ENCODE measurements at places on chromosomes 3 and 15.

DNA sequence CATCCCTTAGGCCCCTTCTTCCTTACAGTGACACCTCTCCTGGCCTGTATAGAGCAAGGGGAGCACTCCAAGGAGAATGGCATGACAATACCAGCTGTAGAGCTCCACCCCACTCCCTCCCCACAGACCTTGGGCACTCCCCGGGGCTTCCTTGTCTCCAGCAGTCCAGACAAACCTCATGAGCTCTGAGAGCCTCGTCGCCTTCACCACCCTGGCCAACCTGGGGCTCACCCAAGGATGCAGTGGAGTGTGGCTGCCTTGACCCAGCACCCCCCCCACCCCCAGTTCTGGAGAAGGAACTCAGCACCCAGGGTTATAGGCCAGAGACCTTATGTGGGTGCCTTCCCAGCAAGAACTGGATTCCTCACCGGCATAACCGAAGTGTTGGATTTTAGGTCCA lies 7.4 kb upstream of the SLCO2A1 start:
- no peak for DNase-seq

DNA sequence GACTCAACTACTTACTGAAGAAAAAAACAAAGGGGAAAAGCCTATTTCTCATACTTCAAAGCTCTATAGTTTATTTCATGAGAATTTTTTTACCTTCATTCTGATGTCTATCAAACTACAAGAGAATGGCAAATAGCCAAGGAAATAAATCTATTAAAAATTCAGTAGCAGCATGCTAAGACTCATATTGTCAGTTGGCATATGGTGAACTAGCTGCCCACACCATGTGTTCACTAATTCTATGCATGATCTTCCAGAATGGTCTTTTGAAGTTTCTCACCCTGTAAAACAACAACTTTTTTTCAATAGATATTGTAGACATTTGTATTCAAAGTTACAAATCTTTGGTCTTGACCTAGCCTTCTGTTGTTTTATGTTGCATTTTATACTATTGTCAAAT lies 386.2 kb downstream of the RSL24D1 start:
- no peak for DNase-seq

DNA sequence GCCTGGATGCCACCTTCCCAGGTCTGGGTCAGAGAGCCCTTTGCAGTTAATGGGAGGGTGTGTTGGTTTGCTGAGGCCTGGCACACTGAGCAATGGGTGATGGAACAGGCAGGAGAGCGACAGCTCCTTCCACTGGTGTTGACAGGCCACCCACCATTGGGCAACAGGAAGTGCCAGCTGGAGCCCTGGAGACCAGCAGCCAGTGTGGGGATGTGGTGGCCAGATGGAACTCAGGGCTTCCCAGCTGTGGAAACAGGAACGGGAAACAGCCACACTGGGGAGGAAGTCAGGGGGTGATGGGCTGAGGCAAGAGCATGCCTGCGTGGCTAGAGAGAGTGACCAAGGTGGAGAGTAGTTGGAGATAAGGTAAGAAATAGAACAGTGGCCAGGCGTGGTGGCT lies 9.3 kb downstream of the PSTPIP1 start:
- no peak for DNase-seq

DNA sequence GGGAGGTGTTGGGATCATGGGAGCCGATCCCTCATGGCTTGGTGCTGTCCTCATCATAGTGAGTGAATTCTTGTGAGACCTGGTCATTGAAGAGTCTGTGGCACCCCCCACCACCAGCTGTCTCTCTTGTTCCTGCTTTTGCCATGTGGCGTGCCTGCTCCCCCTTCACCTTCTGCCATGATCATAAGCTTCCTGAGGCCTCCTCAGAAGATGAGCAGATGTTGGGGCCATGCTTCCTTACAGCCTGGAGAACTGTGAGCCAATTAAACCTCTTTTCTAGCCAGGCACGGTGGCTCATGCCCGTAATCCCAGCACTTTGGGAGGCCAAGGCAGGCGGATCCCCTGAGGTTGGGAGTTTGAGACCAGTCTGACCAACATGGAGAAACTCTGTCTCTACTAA lies 37.0 kb upstream of the CGNL1 start:
- no peak for DNase-seq

DNA sequence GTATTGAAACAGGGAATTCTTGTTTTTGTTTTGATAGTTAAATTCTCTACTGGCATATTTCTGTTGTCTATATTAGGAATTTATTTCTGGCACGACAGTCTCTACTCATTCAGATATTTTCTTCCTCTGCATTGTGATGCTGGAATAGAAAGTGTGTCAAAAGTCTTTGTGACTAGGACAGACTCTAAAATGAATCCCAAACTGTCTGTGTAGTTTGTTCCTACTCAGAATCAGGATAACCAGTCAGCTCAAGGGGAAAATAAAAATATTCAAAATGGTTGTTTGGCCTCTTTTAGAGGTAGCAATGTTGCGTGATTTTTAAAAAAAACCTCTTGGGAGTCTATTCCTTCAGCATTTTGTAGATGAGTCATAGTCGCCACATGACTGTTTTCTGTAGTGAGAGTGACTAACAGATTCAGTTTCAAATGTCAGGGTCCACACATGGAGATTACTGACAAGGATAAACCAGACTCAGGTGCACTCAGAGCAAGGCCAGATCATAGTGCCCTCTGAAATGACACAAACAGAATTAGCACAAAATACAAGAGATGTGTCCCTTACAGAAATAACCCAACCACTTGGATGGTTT lies 13.1 kb downstream of the SLC7A14 start:
- DNase-seq: no peak

- DNase-seq: no peak
Observed at GRCh38 chr3:188937389-188937788, 234.4 kb upstream of the TPRG1 start.

DNA sequence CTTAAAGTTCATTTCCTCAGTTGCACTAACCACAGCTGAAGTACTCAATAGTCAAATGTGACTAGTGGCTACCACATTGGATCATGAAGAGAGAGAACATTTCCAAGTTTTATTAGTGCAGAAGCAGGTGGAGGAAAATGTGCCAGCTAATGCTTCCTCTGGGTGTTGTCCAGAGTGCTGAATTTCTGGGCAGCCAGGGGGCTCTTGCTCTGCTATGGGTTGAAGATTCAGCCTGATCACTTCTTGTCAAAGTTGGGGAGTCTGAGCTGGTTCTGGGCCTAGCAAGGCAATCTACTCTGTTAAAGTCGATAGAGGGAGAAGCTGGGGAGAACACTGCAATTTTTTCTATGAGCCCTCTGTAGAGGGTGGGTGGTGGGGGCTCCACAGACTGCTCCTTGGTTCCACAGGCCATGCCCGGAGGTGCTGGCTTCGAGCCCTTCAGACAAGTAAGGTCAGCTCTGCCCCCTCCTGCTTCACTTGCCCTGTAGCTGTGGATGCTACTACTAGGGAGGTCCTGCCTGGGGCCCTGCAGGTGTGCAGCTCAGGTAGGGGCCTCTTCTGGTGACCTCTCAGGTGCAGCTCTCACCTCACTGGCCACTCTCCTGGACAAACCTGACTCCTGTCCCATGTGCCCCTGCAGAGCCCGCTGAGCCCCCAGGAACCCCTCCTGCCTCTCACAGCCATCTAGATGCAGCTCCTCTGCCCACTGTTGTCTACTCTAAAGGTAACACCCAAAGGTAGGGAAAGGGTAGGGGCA lies 8.2 kb downstream of the ALG3 start:
- no peak for DNase-seq

- DNase-seq: no peak
Observed at GRCh38 chr15:39578851-39579486, 1.9 kb upstream of the THBS1 start.

DNA sequence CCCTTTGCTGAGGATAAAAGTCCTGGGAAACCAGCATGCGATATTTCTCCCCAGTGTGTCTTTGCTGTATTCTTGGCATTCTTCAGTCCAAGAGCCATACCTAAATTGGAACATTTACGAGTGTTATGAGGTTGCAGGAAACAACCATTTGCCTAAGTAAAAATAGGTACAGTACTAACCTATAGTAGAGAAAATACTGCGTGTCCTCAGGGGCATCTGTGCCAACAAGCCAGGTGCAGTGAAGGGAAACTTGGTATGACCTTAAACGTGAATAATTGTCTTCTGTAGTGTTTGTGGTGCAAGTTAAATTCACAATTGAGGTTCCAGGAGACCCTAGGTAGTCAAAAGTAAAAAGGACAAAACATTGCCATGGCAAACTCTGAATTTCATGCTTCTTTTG lies 12.2 kb downstream of the IL5RA start:
- DNase-seq: no peak

GRCh38 chr15:51678096-51678495 lies 3.2 kb upstream of the SCG3 start:
- DNase-seq: no peak

DNA sequence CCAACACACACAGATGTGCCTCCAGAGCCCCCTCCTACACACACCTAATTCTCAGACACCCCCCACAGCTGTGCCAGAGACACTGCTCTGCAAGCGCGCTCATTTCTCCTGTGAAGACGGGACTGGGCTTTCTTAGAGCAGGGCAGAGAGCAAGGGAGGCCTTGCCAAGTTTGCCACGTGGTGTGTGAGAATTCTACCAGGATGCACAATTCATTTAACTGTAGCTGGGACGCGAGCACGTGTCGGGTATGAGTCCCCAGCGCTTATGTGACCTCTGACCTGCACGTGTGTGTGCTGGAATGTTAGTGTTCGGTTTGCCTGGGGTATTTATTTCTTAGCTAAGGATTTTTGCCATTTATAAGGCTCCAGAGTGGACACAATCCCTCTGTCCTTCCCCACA lies 37.0 kb downstream of the FEM1B start:
- DNase-seq: no peak

DNA sequence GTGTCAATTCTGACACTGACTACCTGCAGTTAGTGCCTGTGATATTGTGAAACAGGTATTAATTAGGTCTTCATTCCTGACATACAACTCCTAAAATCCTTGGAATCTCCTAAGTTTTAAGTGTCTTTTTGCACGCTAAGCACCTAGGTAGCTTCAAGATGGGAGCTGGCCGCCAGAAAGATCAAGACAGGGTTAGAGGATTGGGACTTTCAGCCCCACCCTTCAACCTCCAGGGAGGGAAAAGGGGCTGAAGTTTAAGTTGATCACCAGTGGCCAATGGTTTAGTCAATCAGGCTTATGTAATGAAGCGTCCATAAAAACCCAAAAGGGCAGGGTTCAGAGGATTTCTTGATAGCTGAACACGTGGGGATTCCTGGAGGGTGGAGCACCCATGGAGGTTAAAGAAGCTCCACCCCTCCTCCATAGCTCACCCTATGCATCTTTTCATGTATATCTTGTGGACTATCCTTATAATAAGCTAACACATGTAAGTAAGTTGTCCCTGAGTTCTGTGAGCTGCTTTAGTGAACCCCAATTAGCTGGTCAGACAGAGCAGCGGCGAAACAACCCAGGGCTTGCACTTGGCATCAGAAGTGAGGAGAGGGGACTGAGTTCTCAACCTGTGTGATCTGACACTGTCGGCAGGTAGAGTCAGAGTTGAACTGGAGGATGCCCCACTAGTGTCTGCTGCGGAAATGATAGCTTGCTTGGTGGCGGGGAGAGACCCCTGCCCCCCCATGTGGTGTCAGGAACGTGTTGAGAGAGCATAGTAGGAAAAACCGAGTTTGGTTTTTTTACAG lies 12.8 kb upstream of the SRP14 start:
- DNase-seq: no peak

- DNase-seq: no peak
Observed at GRCh38 chr3:136749091-136749490, 3.1 kb downstream of the STAG1 start.

DNA sequence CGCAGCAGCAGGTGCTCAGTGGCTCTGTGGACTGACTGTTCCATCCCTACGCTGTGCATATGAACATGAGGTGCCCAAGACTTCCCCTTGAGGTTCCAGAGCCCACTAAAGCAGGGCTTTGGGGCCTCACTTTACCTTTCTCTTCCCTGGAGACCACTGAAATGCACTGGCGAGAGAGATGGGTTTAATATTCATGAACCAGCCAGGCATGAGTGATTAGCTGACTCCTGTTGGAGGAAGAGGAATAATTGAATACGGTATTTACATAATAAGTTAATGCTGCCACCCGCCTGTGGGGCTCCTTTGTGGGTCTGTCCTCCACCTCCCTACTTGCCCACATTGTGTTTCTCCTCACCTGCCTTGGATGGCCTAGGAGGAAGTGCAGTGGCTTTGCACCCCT lies 263.4 kb downstream of the TLE3 start:
- no peak for DNase-seq

Data from AG04449 (cell line).